Trophoblast cell (in vitro differentiated cells and primary cell): ENCODE measurements at places on chromosomes 6 and 20.

DNA sequence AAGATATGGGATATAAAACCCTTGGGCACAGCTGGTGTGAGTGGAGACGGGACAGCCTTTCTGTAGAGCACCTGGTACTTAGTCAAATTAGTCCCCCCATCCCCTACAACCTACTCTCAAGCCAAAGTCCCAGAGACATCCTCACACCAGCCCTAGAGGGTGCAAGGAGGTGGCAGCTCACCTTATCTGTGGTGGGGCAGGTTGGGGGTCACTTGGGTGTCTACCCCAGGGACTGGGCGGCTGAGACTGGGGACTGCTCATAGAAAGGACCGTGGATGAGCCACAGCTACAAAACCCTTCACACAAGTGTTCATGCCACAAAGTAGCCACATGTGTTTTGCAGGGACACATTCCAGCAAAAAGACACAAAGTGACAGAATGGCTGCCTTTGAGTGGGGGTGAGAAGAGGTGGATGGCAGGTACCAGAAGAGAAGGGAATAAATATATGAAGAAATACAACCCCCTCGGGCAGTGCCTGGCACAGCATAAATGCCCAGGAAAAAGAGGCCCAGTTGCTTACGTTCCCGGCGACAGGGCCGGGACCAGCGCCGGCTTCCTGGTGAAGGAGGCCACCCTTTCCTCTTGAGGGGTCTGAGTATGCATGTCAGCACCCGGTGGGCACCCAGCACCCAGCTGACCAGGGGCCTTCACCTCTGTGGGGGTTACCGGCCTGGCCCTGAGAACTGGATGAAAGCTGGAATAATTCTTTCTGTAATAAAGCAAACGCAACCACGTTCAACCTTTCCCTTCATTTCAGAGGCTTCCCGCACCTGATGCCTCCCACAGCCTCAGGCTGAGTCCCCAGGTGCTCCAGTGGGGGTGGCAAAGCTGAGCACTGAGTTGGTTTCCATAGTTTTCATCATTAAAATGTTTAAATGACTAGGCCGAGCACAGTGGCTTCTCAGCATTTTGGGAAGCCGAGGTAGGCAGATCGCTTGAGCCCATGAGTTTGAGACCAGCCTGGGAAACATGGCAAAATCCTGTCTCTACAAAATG is 14.4 kb upstream of the CEBPB start:
- no peak for DNase-seq

DNA sequence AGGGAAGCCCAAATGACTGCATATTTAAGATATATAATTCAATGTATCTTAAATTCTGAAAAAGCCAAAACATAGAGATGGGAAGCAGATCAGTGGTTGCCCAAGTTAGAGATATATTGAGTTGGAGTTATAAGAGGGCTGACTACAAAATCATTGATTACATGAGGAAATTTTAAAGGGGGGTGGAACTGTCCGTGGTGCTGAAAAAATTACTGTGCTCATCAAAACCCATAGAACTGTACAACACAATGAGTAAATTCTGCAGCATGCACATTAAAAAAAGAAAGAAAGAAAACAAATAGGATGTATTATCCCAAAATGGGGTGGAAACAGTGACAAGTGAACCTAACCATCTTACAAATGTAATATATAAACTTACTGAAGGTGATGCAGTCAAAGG is 100.9 kb downstream of the FUT9 start:
- no peak for DNase-seq

DNA sequence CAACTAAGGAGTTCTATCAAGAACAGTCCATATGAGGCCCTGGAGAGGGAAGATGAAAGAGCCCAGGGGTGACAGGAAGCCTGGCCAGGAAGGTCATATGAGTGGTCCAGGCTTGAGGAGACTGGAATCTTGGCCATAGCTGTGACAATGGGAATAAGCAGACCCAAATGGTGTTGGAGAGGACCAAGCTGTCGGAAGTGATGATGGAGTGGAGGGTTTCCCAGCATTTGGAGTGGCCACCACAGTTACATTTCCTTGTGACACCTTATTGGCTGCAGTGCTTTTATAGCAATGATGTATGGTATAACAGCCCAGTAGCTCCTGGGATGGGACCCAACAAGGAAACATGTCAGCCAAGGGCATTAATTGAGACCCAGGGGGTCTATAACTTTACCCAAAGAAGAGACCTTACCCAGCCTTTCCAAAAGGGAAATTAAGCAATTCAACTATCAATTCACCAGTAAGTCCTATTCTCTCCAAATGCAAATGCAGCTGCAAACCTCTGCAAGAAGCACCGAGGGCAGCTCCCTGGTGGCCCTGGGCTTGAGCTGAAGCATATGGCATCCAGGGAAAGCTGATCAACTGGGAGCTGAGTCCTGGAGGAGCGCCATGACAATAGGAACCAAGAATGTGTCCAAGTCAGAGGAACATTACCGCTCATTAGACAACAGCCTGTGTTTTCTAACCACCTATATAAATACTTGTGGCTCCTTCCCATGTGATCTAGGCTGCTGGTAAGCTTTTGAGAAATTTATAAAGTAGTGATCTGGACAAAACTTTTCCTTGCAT is 219.4 kb downstream of the SOD2 start:
- no peak for DNase-seq

GRCh38 chr6:55450005-55450404 is 122.7 kb downstream of the GFRAL start:
- DNase-seq = no peak

GRCh38 chr6:21992178-21992967 is 304.5 kb downstream of the PRL start:
- DNase-seq = no peak

DNA sequence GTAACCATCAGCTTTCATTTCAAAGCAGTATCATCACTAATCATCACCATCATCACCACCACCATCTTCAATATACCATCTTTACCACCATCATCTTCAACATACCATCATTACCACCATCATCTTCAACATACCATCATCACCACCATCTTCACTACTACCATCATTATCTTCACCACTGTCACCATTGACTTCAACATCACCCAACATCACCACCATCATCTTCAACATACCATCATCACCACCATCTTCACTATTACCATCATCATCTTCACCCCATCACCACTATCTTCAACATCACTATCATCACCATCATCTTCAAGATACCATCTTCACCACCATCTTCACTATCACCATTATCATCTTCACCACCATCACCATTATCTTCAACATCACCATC is 40.5 kb upstream of the FRMD1 start:
- no peak for DNase-seq

DNA sequence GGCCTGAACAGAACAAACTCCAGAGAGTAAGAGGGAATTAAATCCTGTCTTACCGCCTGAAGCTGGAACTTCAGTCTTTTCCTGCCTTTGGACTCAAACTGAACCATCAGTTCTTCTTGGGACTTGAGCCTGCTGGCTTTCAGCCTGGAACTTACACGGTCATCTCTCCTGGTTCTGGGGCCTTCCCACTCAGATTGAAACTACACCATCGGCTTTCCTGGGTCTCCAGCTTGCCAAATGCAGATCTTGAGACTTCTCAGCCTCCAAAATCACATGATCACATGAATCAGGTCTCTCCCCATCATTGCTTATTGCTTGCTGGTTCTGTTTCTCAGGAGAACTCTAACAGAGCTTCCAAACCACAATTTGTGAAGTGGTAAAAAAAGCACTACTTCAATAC is 276.3 kb downstream of the KIF16B start:
- no peak for DNase-seq

DNA sequence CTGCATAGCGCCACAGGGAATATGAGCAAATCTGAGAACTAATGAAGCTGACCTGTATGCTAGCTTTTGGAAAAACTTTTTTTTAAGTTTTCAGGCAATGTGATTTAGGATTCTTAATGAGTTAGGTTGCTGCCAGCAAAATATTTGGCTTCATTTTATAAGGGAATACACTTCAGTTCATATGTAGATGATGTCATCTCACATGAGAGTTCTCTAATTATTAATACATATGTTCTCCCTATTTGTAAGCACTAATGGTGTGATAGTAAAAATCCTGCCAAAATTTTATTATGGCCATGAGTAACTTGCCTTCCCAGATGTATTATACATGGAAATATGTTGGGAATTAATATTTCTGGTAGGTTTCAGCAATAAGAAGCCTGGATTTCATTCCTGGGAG is 573.8 kb downstream of the EPM2A start:
- DNase-seq = peak; percentile 22

DNA sequence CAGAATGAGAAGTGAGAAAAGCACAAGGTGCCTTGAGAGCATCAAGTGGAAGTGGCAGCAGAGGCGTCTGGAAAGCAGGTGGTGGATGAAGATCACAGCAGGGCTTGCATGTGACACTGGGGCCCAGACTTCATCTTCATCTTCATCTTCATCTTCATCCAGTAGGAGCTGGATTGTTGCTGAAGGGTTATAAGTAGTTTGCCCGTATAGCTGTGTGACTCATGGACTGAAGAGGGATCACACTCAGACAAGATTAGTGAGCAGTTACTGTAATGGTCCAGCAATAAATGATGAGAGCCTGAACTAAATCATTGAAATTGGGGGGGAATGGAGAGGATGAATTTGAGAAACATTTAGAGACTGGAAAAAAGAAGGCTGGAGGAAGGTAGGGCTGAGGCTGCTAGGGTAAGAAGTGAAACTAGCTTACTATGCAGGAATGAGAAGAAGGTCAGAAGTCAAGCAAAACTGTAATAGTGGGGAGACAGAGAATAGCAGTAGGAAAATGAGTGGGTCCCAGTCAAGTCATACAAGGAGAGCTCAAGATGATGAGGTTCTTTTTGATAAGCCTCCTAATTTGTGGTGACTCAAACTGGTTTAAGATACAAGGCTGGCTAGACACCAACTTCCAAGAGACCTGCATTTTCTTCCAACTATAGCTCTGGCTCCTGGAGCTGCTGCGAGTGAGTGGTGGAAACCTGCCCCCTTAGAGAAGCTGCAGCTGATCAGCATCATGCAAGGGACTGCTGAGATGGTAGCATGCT is 92.3 kb upstream of the BEND6 start:
- DNase-seq = peak; percentile 17

- peak; percentile 99 for DNase-seq
Measured at GRCh38 chr6:35370124-35370741, 27.9 kb downstream of the PPARD start.

GRCh38 chr20:63886054-63886419 is 8.9 kb upstream of the DNAJC5 start:
- no peak for DNase-seq

- DNase-seq = no peak
Measured at GRCh38 chr20:42754706-42755105, 435.0 kb downstream of the PTPRT start.

- DNase-seq = no peak
Measured at GRCh38 chr20:54004445-54004844, 65.9 kb downstream of the BCAS1 start.

GRCh38 chr6:35396991-35397390 is 54.6 kb downstream of the PPARD start:
- no peak for DNase-seq

DNA sequence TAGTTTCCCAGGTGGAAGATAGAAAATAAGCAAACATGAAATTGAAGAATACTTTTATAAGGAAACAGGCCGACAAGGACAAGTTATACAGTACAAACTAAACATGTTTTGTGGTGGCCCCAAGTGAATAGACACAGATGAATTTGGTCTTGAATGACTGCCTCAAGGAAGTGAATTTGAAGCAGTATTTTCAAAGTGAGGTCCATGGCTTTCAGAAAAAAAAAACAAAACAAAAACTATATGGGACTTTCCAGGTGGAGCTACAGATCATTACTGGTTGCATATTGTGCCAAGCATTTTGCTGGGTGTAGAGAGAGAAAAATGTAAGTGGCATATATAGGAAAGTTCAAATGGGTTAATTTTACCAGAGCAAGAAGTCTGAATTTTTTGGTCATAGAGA is 68.8 kb downstream of the CYB5R4 start:
- no peak for DNase-seq

GRCh38 chr20:8408587-8409307 is 276.7 kb downstream of the PLCB1 start:
- no peak for DNase-seq

DNA sequence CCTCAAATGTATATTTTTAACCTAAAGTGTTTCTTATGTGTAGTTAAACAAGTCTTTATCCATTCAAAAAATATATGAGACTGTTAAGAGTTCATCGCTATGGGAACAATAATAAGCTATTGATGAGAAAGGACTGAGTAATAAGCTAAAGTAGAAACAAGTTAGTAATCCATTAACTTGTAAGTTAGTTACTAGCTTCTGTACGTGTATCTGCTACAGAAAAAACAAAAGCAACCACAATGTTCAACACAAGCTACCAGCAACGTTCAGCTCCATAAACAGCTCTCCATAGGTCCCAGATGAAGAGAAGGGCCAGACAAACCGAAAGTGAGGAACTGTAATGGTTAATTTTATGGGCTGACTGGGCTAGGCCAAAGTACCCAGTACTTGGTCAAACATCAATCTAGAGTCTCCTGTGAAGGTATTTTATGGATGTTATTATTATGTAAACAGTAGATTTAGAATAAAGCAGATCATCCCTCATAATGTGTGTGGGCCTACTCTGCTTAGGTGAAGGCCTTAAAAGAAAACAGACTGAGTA is 33.8 kb upstream of the FAM135A start:
- no peak for DNase-seq
